ENCODE measurements at places on chromosomes 6 and 20.

DNA sequence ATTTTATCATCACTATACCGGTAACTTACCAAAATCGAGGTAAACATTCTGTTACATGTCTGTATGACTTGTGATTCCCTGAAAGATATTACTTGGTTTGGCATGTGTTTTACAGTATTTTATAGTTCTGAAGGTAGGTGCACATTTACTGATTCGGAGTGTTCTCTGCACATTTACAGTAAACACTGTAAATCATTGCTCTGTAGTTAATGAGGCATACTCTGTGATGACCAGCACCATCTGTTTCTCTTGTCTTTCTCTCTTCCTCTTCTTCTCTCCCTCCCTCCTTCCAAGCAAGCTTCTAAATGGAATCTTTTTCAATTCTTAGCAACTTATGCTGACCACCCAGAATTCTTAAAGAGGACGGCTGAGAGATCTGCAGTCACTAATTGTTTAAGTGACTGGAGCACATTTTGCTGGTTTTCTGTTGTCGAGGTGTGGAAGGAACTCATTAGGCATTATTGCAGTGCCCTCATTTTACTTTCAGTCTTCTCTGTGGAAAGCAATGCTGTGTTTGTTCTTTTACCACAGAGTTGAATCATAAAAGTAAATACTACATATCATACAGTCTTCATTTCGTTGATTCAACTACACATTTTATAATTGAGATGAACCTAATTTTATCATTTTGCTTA, 126.5 kb downstream of the UTRN start:
- no peak for DNase-seq

DNA sequence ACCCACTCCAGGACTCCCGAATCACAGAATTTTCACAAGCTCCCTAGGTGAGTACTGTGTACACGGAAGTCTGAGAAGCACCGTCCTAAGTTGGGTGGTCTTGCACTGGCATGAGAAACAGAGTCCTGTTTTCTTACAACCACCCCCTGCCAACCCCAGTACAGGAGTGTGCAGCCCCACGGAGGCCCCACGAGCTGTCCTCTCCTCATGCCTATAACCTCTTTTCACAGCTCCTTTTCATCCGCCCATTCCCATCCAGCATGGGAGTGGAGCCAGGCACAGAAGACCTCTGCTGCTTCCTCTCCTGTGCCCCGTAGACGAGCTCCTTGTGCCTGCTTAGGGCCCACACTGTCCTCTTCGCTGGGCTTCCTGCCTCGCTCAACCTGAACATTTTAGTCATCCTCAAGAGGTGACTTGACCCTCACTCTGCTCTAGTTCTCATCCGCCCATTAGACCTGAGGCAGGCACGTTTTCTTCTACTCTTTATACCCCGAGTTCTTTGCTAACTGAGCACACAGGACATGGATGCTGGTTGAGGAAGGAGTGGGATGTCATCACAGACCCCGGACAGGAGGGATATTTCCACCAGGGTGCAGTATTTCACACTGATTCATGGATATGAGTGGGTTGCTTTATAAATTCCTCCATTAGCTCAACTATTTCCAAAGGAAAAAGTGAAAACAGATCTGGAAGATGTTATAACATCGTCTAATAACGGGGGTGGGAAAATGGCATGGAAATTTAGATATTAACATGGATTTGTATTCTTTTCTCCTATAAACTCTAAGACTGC, 160.5 kb downstream of the TTLL2 start:
- no peak for DNase-seq

DNA sequence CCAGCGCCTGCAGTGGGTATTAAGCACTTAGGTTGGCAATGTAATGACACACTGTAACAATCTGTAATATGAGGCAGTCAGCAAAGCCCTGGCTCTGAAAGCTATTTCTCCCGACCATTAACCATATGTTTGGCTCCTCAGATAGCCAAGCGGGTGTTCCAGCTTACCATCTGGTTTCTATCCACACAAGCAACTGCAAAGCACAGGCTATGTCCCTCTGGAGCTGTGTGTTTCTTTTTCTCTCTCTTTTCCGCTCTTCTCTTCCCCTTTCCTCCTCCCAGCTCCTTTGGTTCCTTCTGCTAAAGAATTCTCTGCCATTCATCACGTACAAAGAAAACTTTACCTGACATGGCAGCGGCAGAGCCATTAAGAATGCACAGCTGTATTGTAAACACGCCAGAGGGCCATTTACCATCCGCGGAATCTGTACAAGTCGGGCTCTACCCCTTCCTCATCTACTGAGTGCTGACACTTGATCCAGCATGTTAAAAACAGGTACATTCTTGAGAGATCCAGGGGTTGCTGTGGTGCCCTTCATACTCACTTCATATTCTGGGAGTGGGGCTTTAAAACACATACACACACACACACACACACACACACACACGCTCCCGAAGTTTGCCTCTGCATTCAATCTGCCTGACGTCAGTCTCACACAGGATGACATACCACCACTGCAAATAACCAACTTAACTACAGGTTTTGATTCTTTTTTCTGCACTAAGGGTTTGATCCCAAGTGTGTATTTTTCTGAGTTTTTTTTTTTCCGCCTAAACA, 77.2 kb downstream of the BACH2 start:
- no peak for DNase-seq

GRCh38 chr6:30886897-30887255, 2.6 kb downstream of the DDR1 start:
- DNase-seq: no peak

GRCh38 chr20:53324816-53325215, 268.8 kb downstream of the ZNF217 start:
- DNase-seq: no peak

- no peak for DNase-seq
These were observed 57.1 kb upstream of the C20orf144 start for GRCh38 chr20:33604991-33605370.

DNA sequence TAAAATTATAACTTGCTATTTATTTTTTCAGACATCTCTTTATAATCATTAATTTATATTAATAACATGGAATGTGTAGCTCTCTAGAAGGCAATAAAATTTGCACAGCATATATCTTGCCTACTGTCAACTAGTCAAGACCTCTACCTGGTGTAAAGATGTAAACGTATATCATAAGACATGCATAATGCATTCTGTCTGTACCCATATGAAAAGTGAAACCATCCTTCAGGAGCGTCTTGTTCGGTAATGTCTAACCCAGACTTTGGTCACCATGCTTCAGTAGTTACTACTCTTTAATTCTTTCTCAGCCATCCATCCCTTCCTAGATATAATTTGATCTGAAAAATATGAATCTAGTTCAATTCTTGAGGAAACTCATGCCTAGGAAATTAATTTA, 21.0 kb downstream of the CEP43 start:
- no peak for DNase-seq

GRCh38 chr6:16380220-16380809, 141.9 kb downstream of the GMPR start:
- DNase-seq: no peak

DNA sequence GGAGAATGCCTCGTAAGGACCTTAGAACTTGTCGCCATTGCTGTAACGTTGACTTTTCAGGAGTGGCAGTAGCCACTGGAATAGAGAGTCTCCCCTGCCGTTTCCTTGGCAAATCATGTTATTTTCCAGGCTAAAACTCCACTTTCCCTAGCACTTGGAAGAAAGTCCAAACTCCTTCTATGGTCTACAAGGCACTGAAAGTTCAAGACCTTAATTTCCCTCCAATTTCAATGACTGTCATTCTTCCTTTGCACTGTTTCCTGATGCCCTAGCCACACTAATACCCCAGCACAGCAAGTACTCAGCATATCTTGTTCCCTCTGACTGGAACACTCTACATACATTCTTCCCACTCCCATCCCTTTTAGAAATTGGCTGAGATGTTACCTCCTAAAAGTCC, 1.8 kb upstream of the TBPL1 start:
- no peak for DNase-seq

DNA sequence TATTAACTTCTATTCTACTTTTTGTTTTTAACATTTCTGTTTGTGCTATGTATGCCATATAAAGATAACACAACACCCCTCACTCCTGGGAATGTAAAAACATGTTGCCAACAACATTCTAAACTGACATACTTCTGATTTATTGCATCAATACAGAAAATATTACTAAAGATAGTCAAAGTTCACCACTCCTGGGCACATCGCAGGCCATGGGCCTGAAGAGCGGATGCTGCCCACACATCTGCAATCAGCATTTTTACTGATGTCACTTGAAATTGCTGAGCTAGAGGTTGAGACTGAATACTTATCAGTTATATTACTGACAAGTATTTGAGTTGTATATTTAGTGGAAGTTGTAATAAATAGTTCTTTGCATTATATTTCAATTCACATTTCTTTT, 711.9 kb upstream of the EPHA7 start:
- no peak for DNase-seq

DNA sequence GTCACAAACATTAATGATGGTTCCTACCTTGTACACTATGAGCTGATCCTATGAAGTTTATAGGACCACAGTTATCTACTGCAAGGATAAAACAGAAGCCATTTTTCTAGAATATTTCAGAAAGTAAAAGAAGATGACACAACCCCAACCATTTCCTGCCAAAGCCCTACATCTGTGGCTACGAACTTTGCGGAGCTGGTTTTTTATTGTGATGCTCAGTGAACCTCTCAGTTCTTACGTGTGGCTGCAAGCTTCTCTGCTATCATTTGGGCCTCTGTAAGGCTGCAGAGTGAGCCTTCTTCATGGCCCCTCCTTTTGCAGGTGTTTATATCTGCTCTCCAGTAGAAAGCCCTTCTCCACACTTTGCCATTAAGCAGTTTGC, 17.8 kb upstream of the TAGAP start:
- DNase-seq: no peak

- DNase-seq: no peak
These were observed 58.0 kb upstream of the ARHGAP18 start for GRCh38 chr6:129767776-129768485.

- no peak for DNase-seq
These were observed 123.6 kb downstream of the LCA5 start for GRCh38 chr6:79413562-79414002.

DNA sequence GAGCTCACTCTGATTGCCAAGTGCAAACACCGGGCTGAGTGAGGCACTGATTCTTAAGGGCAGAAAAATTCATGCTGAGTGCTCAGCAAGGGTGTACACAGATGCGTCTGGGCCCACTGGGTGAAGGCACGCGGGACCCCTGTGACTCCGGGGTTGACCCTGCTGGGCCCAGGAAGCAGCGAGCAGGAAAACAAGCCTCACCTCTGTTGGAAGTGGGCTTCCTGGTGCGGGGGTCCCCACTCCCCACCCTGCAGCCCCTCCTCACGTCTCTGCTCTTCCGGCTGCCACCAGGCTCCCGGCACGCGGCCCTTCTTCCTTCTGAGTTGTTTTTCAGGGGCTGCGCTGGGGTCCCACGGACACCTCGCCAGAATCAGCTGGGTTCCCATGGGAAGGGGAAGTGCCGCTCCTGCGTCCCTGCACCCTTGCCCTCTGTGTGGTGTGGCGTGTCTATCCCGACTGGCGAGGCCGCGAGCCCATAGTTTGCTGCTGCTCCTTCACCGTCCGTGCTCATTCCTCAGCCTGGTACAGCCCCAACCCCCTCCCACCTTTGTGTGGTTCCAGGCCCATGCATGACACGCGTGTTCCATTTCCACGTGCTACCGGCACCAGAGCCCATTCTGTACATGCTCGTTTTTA, 80.6 kb upstream of the BHLHE23 start:
- DNase-seq: no peak

GRCh38 chr6:12221856-12222255, 68.3 kb upstream of the EDN1 start:
- DNase-seq: no peak

DNA sequence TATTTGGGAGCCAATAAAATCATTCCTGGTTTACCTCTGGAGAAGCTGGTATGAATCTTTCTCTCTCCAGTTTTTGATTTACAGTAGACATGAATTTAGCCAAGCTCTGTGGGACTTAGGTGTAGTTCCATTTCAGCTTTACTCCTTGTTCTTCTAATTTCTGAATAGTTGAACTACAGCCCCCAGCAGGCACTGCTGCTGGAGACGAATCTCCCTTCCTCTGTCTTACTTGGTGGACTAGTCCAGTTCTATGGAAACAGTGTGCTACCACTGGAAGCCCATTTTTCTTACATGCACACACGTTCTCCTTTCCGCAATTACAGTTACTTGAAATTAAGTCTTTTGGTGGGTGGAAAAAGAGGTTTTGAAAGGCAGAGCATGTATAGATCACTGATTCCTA, 42.3 kb downstream of the RALGAPB start:
- no peak for DNase-seq

DNA sequence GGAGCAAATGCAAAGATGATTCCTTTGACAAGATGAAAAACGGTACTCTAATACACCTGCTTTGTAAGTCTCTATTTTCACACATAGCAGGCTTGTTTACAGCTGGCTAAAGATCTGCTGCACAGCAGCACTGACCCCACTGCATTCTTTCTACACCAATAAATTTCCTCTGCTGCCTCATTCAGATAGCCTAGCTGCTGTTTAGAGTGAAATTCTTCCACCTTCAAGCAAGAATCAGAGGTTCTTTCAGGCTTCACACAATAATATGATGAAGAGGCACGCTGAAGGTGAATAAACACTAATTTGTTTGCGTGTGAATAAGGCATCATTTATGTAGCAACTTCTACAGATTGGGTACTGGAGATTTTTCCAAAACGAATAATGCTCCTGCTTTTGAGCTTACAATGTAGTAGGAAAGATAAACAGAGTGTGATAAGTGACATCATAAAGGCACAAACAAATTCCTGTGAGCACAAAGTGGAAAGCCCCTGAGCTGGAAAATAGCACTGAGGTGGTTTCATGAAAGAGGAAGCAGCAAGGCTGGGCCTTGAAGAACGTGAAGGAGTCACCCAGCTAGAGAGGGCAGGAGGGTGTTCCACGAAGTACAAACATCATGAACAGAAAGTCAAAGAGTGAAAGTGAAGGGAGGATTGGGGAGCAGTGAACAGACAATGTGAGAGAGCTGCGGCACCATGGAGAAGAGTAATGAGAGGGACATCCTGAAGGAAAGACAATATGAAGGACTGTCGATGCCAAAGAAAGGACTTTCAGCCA, 543.4 kb downstream of the CD83 start:
- no peak for DNase-seq

- no peak for DNase-seq
These were observed 146.1 kb downstream of the TFAP2A start for GRCh38 chr6:10268611-10269310.

- no peak for DNase-seq
These were observed 20.8 kb upstream of the PAX1 start for GRCh38 chr20:21684671-21685070.

DNA sequence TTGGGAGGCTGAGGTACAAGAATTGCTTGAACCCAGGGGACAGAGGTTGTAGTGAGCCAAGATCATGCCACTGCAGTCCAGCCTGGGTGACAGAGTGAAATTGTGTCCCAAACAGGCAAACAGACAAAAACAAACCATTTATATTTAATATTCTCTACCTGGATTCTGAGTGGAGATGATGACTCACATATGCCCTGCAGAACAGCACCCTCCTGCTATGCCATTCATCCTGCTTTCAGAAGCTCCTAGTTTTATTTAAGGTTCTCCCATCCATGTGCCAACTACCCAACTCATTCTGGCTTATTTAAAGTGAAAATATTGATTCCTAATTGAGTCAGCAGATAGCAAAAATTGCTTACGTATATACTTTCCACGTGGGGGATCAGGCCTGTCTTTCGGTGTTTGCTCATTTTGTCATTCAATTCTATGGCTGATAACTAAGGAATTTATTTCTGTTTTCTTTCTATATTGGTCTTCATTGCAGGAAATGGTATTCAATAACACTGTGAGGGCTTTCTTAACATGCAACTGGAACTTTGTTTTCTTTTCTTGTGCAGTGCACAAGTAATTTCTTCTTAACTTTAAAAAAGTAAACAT, 459.1 kb upstream of the JAG1 start:
- DNase-seq: no peak
